ENCODE measurements at places on chromosomes 11 and 22. TPM values are rescaled to one million over a fixed set of nuclear protein-coding genes. Genes with fewer than 3 reads are reported as not detected.

TMEM218 gene
- total RNA-seq: 17.7 TPM

DNA sequence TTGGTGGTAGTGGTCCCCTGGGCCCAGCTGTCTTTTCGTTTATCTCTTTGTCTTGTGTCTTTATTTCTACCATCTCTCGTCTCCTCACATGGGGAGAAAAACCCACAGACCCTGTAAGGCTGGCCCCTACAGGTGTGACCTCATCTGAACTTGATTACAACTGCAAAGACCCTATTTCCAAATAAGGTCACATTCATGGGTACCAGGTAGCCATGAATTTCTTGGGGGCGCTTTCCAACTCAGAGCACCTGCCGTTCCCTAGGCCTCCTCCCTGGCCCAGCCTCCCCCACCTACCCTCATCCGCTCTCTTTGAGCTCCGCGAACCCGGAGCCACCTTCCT lies 14.0 kb upstream of the RRP7A start:
- peaks cover 4% of the 10 kb centered on the region for H3K4me1 ChIP-seq
- H3K36me3 ChIP-seq: no peaks in the 10 kb centered on the region
- no peak overlapping the region for H3K4me3 ChIP-seq
- no peaks in the 10 kb centered on the region for H3K27me3 ChIP-seq

DNA sequence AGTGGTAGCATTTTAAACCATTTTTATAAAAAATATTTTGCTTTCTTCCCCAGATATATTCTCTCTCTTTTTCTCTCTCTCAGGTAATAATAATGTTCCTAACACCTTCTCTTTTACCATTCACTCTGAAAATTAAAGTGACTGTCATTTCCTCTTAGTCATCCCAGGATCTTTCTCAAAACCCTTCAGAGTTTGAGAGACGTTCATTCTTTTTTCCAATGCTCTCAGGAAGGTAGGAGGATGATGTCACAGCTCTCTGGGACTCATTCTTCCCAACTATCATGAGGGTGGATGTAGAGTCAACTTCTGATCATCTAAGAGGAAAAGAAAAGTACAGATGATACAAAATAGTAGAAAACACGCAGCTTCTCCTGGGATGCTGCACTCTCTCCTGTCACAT lies 60.2 kb upstream of the CRTAM start:
- no peak overlapping the region for H3K27ac ChIP-seq
- no peak for DNase-seq
- H3K27me3 ChIP-seq: no peaks in the 10 kb centered on the region
- H3K36me3 ChIP-seq: no peaks in the 10 kb centered on the region

DNA sequence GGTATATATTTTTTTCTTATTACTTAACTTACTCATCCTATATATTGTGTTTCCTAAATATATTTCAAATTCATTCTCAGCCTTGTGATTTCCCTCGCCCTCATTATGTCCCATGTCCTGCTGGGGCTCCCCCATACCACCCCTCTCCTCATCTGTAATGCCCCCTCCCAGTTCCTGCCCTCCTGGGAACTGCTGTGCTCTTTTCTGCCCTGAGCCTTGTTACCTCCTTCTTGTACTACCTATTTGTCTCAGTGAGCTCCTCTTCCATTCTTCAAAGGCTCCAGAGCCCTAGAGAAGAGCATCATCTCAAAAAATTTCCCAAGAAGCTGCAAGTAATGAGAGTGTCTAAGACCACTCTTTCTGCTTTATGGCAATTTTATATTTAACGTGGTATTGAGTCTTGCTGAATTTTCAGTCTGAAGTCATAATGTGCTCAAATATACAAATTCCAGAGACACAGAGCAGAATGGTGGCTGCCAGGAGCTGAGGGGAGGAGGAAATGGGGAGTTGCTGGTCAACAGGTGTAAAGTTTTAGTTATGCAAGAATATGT lies 66.5 kb upstream of the TOP3B start:
- DNase-seq: no peak
- no peak overlapping the region for H3K4me3 ChIP-seq
- no peaks in the 10 kb centered on the region for H3K36me3 ChIP-seq
- no peaks in the 10 kb centered on the region for H3K4me1 ChIP-seq
- H3K27ac ChIP-seq: no peak overlapping the region
- H3K27me3 ChIP-seq: no peaks in the 10 kb centered on the region

DNA sequence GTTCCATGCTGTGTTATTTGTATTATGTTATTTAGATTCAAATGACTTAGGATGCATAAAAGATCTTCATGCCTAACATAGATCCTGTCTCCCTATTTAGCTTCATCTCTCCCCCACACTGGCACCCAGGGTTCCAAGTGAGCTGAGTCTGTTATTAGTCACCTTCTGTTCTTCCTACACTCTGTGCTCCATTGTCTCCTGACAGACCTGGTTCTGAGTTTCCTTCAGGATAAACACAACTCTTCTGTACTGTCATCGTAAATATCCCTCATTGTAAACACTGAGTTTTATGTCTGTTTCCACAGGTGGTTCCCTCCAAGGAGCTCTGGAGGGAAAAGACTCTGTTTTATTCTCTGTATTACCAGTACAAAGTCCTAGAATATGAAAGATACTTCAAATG lies 8.7 kb downstream of the MMP26 start:
- H3K36me3 ChIP-seq: no peaks in the 10 kb centered on the region
- peak overlapping the region; percentile 47 for H3K27ac ChIP-seq
- H3K27me3 ChIP-seq: no peaks in the 10 kb centered on the region

- peaks cover 4% of the 10 kb centered on the region for H3K27me3 ChIP-seq
- H3K4me3 ChIP-seq: no peak overlapping the region
- H3K36me3 ChIP-seq: no peaks in the 10 kb centered on the region
- DNase-seq: no peak
Observed at GRCh38 chr11:133153031-133153430, 379.3 kb downstream of the OPCML start.

- H3K36me3 ChIP-seq: no peaks in the 10 kb centered on the region
- DNase-seq: no peak
- no peaks in the 10 kb centered on the region for H3K27me3 ChIP-seq
- no peaks in the 10 kb centered on the region for H3K4me1 ChIP-seq
- no peak overlapping the region for H3K27ac ChIP-seq
Observed at GRCh38 chr11:31160504-31161422, 208.8 kb downstream of the DCDC1 start.

DNA sequence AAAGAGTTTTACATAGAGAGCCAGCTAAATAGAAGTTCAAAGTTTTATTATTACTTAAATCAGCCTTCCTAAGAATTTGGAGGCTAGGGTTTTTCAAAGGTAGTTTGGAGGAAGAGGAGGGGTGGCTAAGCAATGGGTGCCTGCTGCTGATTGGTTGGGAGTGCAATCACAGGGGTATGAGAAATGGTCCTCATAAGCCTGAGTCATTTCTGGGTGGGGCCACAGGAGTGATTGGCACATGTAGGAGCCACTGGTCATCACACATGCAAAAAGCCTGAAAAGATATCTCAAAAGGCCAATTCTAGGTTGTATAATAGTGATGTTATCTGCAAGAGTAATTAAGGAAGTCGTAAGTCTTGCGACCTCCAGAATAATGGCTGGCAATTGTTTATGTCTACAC lies 12.9 kb downstream of the OR51L1 start:
- no peaks in the 10 kb centered on the region for H3K36me3 ChIP-seq
- H3K4me1 ChIP-seq: no peaks in the 10 kb centered on the region
- H3K4me3 ChIP-seq: no peak overlapping the region
- DNase-seq: no peak

GRCh38 chr22:38347944-38348750 lies 30.9 kb upstream of the CSNK1E start:
- H3K36me3 ChIP-seq: no peaks in the 10 kb centered on the region
- H3K4me1 ChIP-seq: no peaks in the 10 kb centered on the region
- no peak overlapping the region for H3K4me3 ChIP-seq
- no peaks in the 10 kb centered on the region for H3K27me3 ChIP-seq
- no peak for DNase-seq

Measured in prostate gland (tissue), 2 donors.